ENCODE measurements at places on chromosomes 13 and 19.

DNA sequence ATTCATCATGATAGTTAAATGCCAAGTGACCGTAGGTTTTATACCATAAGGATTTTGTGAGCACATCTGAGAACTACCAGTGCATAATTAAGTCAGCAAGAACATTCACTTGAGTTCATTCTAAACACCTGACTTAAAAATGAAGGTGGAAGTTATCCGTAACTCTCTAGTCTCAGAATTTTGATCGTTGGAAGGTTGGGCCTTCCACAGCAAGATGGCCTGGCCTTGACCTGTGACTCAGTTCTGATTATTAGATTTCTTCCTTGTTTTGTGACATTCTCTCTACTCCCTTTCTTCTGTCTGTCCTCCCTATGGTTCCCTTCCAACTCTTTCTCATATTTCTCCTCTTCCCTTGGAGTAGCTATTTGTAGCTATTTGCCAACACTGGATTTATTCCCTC lies 20.0 kb upstream of the WDFY2 start:
- no peak for DNase-seq

DNA sequence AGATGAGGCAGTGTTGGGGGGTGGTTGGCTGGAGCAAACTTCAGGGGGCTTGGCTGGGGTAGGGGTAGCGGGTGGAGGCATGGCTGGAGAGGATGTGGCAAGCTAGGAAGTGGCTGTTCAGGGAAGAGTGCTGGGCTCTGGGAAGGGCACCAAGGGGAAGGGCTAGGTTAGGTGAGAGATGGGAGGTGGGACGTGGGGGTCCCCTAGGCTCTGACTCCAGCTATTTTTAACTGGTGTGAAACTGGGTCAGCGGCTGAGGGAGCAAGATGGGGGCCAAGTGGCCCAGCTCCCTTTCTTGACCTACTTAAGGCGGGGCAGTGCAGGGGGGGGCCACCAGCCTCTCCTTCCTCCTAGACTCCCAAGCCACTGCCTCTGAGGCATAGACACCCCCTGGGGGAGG lies 7.3 kb downstream of the KCNC3 start:
- no peak for DNase-seq

DNA sequence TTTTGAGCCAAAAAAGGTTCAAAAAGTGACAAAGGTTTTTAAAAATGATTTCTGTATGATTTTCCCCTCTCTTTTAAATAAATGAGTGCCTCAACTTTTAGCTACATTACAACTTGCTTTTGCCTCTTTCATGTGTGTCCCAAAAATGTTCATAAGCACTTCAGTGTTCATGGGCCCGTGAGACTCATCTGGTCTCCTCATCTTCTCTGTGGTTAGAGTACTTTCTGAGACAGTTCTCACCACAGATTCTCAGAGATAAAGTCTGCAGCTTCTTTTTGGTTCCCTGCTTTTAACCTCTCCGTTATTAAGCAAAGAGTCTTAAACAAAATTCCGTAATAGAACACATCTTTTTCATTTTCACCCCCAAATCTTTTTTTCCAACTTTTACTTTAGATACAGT lies 156.9 kb downstream of the DLEU7 start:
- no peak for DNase-seq

DNA sequence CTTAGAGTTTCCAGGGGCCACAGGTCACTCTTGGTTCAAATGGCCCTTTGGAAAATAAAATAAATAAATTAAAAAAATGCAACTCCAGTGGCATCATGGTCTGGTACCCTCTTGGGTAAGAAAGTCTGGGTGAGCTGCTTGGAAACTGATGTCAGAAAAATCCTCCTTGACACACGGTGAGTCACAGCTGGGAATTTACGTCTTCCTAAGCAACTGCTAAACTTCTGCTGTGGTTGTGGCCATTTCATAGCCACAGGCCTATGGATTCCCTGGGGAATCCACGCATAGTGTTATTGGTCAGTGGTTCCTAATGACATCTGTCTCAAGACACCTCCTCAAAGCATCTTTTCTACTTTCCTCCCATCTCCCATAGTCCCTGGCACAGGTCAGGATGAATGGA lies 220.8 kb downstream of the COG6 start:
- no peak for DNase-seq

- no peak for DNase-seq
Measured at GRCh38 chr13:98522371-98522770, 54.5 kb downstream of the STK24 start.

GRCh38 chr19:55437410-55437809 lies 5.7 kb downstream of the SHISA7 start:
- DNase-seq, result peak; percentile 48

DNA sequence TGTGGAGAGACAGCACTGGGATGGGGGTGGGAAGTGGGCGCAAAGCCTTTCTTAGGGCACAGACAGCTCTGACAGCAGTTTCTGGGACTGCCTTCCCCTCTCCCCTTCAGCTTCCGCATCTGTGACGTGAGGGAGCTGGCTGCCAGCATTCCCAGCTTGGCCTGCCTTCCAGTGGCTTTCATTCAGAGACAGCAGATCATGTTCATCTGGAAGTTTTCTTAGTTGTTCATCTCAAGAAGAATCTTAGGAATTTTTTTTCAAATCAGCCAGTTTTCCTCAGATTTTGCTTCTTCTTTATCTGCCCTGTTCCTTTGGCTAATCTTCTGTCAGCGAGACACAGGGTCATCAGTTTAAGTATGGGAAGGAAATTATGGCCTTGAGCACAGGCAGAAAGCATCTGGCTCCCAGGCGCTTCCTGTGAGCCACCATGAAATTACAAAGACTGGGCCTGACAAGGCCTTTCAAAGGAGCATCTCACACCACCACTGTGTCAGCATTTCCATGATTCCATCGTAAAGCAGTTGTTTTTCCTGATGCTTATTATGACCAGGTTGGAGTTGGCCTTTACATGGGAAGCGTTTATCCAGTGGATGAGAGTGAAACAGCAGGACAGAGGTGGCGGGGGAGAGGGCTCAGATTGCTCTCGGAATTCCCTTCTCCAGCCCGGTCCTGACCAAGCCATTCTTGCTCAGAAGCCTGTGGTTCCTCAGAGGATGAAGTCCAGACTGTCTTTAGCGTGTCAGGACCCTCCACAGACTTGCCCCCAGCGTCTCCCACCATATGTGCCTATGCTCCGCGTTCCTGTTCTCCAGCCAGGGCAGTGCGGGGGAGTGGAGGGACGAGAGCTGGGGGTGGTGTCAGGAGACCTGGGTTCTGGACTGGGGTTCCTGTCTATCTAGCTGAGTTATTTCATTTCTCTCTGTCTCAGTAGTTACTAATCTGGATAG lies 43.6 kb downstream of the ARHGAP35 start:
- no peak for DNase-seq

- DNase-seq, result no peak
Measured at GRCh38 chr13:42985312-42986175, 6.5 kb downstream of the EPSTI1 start.

- DNase-seq, result no peak
Measured at GRCh38 chr19:56109226-56109625, 11.9 kb downstream of the ZNF787 start.

- DNase-seq, result peak; percentile 95
Measured at GRCh38 chr19:44401139-44402115, at the start of gene ZNF285. TSS of gene ZNF285 (minus strand) at chr19:44401608. CDS start at chr19:44397213, 4,395 bp downstream.

- peak; percentile 96 for DNase-seq
Measured at GRCh38 chr13:108269601-108270328, at the start of gene TNFSF13B. TSS of gene TNFSF13B (plus strand) at chr13:108269718. CDS start at chr13:108269896, 178 bp downstream.

GRCh38 chr19:29415507-29415906 lies 110.3 kb upstream of the VSTM2B start:
- DNase-seq, result no peak

DNA sequence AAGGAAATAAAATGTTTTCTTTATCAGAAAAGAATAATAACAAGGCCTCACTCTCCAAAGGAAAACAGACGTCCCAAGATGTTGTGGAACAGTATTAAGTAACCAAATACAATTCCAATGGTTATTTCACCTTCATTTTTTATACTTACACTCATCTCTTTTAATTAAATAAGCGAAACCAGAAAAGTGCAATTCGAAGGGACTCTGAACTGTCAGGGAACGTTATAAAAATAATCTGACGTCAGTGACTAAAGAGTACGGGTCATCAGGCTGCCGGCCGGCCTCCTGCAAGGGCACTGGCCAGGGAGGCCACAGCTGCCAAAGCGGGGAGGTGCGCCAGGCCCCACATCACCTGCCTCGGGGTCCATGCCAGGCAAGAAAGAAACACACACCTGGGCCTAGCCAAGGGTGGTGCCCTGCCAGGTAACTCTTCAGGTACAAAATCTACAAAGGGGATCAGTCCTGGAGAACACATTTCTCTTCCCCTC lies 61.2 kb downstream of the CDADC1 start:
- no peak for DNase-seq

- no peak for DNase-seq
Measured at GRCh38 chr13:74870865-74871264, 611.1 kb downstream of the TBC1D4 start.

GRCh38 chr19:18110609-18111232 lies 13.1 kb downstream of the MAST3 start:
- no peak for DNase-seq

- no peak for DNase-seq
Measured at GRCh38 chr13:59269476-59269875, 894.3 kb downstream of the DIAPH3 start.

- DNase-seq, result peak; percentile 41
Measured at GRCh38 chr19:12665671-12666264, 774 bp downstream of the MAN2B1 start.

- DNase-seq, result peak; percentile 93
Measured at GRCh38 chr19:1251330-1252220, 3.2 kb downstream of the MIDN start.

GRCh38 chr19:42601811-42602443 lies 7.2 kb upstream of the CEACAM8 start:
- peak; percentile 53 for DNase-seq

DNA sequence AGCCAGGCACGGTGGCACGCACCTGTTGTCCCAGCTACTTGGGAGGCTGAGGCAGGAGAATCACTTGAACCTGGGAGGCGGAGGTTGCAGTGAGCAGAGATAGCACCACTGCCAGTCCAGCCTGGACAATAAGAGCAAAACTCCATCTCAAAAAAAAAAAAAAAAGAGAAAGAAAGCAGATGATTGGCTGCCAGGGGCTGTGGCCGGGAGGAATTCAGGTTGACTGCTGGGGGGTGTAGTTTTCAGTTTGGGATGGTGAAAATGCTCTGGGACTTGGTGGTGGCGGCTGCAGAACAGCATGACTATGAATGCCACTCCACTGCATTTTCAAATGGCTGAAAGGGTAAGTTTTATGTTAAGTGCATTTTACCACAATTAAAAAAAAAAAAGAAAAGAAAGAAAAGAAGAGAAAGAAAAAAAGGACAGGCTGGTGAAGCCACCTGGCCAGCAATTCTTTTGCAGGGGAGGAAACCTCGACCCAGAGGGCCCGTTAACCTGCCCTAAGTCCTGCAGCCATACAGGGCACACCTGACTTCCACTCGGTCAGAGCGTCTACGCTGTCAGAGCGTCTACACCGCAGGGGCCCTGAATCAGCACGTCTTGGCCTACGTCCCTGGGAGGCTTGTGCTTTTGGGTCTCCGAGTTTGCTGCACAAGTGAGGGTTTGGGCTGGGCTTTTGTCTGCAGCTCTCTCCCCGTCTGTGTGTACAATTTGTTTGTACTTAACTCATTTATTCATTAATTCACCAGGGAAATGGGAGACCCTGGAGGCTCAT lies 3.6 kb downstream of the ISOC2 start:
- no peak for DNase-seq

DNA sequence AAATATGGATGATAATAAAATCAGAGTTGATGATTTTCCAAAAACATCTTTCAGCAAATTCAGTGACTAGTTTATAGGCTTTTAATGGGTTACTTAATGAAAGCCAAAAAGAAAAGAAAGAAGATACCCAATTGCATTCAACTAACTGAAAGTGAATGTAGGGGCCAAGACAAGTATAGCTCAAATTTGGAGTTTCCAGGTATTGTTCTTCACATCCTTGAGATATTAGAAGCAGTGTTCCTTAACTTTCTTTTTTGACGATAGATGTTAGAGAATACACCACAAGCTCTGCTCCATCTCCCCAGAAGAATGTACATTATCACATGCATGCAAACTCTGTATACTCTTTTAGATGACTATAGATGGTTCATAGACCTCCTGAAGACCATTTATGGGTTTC lies 43.6 kb downstream of the PDS5B start:
- DNase-seq, result no peak

- DNase-seq, result no peak
Measured at GRCh38 chr19:24052811-24053210, 34.2 kb upstream of the ZNF254 start.

GRCh38 chr13:30796631-30797601 lies 61.6 kb downstream of the ALOX5AP start:
- no peak for DNase-seq

DNA sequence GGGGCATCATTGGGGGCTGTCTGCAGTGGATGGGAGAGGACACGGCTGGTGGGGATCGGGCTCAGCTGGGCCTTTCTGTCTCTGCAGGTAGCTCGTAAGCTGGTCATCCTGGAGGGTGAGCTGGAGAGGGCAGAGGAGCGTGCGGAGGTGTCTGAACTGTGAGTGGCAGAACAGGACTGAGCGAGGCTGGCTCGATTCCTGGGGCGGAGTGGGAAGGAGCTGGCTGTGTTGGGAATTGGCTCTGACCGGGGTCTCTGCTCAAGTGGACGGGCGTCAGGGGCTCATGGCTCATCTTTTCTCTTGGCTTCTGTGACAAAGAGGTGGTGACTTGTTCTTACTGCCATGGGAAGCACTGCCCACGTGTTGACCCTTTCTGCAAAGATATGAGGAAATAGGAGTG lies 11.6 kb downstream of the TPM4 start:
- DNase-seq, result no peak

- peak; percentile 82 for DNase-seq
Measured at GRCh38 chr19:17778251-17778967, 16.5 kb upstream of the B3GNT3 start.

Measured in suppressor macrophage treated with lipopolysaccharide for 4 hours (primary cell).